ENCODE measurements at places on chromosomes 11 and 22.

DNA sequence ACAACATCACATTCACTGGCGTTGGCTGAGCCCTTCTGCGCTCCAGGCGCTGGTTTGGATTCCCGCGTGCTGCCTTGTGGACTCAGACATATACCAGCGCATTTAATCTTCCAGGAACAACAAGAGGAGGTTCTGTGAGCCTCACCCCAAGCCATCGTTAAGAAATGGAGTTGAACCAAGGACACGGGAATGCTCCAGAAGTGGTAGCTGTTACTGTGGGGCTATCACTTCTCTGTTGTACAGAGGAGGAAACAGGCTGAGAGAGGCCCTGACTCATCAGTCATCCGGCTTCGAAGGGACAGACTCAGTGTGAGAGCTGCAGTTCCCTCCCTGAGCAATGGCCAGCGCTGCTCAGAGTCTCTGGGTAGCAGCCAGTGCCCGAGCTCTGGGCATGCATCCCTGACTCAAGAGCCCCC is 291.3 kb downstream of the TBC1D22A start:
- DNase-seq = no peak

DNA sequence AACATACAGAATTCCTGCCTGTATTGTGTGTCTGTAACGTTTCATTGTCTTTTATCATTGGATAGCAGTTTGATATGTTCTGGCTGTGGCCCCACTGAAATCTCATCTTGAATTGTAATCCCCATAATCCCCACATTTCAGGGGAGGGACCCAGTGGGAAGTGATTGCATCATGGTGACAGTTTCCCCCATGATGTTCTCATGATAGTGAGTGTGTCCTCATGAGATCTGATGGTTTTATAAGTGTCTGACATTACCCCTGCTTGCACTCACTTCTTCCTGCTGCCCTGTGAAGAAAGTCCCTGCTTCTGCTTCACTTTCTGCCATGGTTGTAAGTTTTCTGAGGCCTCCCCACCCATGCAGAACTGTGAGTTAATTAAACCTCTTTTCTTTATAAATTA is 19.6 kb upstream of the MTMR2 start:
- no peak for DNase-seq

DNA sequence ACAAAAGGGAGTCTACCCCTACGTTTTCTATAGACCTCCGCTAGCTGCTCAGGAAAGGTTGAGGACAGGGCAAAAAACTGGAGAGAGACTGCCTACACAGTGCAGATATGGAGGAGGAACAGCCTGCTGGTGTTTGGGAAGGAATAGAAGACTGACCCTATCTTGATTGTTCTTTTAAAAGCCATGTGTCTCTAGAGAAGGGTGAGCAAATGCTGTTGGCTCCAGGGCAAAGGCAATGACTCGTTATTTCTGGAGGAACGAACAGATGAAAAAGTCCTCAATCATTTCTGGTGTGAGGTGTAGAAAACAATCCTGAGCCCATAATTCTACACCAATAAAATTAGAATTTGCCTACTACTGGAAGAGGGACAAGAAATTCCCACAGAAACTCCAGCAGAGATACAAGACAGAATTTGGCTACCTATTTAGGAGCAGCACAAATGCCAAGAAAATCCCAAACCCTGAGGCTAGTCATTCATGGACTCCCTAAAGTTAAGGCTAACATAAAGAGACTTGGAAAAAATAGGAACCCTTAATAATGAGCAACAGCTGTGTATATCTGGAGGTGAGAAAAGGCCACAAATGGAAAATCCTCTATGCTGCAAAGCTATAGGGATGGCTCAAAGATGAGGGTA is 1206.3 kb upstream of the CNTN5 start:
- no peak for DNase-seq

- DNase-seq = no peak
Measured at GRCh38 chr11:128967578-128967977, 24.9 kb upstream of the TP53AIP1 start.

DNA sequence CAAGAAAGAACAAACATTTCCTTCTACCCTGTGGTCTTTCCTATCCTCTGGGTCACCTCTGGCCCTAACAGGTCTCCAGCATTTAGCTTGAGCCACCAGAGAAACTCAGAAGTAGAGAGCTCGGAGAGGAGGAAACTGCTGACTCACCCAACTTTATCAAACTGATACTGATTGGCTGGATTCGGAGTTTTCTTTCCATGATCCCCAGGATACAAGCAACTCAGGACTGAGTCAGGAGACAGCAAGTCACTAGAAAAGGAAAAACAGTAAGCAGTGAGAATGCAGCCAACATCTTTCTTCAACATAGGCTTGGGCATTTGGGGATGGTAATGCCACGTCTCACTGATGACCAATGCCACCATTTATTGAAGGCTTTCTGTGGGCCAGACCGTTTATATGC is 32.7 kb downstream of the THOC5 start:
- no peak for DNase-seq

GRCh38 chr11:33674035-33674814 is 26.4 kb downstream of the C11orf91 start:
- DNase-seq = no peak

DNA sequence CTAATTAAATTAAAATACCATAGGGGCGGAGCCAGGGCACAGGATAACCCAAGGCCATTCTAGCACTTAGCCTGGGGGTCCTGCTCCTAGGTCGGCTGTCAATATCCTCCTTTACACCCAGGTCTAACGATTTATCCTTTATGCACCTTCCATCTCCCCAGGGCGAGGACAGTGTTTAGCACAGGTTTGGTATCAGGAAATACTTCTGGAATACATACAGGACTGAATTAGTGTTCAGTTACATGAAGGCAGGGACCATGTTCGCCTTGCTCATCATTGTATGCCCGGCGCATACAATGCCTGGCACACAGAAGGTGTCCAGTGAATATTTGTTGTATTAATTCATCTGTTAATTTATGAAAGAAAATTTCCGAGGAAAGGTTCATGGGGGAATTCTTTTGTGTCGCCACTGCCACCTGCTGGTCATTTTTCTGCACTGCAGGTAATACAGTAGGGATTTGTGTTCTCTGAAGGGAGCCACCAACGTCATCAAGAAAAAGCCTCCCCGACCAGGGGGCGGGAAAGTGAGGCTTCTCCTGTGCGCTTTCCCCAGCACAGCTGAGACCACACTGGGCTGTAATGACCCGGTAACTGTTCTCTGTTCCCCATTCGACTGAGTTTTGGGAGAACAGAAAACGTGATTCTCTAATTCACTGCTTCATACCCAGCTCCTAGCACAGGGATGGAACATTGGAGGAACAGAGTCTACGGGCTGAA is 68.7 kb upstream of the ASPHD2 start:
- DNase-seq = peak; percentile 45

DNA sequence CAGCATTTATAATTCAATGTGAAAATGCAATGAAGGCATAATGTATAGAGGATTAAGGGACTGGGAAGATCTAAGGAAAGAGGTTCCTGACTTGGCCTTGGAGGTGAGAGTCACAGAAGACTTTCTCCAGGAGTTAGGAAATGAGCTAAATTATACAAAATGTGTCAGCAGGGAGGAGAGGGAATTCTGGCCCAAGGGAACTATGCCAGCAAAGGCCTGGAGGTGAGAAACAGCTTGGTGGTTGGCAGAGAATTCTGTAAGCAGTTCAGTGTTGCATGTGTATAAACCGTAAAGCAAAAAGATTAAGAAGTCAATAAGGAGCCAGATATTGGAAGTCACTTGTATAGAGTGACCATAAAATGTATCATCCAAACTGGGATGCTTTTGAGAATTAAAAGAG is 142.2 kb upstream of the SESN3 start:
- no peak for DNase-seq

- DNase-seq = no peak
Measured at GRCh38 chr11:46402957-46403902, 11.7 kb upstream of the CHRM4 start.

DNA sequence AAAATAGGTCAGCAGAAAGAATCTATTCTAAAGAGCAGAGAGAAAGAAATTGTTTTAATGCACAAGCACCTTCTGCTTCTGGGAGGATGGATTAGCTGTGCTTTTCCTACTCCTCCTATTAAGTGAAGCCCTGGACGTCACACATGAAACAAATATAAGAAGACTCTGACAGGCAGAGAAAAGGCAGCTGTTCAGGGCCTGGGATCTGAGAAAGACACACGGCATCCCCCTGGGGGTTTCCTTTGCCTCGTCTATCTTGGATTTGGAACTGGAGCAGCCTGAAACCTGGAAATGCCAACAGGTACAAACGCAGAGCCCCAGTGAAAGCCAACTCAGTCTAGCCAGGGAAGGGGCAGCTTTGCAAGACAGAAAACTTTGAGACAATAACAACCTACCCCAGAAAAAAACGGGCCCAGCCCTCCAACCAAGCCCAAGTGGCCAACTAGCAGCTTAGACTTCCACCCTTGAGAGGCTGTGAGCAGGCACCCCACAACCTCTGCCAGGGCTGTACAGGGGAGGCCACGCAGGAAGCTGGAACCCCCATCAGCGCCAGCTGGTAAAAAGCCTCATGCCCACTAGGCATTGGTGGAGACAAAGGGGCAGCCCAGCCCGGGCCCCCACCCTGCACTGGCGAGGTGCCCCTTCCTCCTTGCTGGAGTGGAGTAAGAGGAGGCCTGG is 7.3 kb downstream of the CERK start:
- DNase-seq = no peak

DNA sequence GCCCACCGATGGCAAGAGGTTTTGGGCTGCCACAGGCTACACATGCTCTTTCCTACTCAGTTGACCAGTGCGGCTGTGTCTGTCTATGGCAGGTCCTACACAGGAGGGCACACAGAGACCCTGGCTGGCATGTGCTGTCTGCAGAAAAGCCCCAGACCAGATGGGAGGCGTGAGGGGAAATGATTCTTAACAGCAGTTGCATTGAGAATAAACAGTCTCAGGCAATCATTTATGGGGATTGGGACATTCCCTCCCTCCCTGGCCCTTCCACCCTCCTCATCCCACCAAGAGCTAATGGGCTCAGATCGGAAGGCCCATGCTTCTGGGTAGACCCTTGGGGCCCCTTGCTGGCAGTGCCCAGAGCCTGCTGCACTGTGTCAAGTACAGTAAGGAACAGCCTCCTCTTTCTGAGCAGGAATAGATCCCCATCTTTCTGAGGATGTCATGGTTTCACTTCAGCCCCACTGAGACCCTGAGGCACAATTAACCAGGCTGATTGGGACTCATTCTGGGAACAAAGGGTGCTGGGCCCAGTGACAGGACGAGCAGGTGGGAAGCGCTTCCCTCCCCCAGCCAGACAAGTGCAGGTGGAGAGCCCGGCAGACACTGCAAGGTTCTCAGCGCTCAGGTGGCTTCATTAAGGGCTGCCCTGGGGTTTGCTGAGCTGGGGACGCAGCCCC is 28.3 kb downstream of the TSPAN18 start:
- no peak for DNase-seq

- DNase-seq = no peak
Measured at GRCh38 chr11:63017306-63017974, 1.8 kb upstream of the SLC22A8 start.

DNA sequence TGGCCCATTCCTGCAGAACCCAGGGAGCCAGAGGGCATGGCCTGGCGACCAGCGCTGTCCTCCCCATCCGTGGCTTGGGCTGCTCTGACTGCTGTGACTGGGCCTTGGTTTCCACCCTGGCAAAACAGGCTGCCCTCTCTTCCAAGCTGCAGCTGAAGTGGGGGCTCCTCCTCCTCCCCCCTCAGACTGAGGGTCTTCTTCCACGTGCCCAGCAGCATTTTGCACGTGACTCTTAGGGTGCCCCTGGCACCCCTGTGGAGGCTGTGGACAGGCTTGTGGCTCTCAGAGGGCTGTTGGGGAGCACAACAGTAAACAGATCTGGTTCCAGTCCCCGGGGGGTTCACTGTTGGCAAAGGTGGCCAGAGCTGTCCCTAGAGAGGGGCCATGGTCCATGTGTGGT is 51.4 kb downstream of the PISD start:
- no peak for DNase-seq

- DNase-seq = no peak
Measured at GRCh38 chr11:130718120-130718519, 198.2 kb downstream of the SNX19 start.

GRCh38 chr11:84714316-84714780 is 912.8 kb downstream of the DLG2 start:
- peak; percentile 48 for DNase-seq

- no peak for DNase-seq
Measured at GRCh38 chr11:81989093-81989492, 744.6 kb downstream of the FAM181B start.

- no peak for DNase-seq
Measured at GRCh38 chr11:10857459-10857708, 469 bp downstream of the ZBED5 start.

DNA sequence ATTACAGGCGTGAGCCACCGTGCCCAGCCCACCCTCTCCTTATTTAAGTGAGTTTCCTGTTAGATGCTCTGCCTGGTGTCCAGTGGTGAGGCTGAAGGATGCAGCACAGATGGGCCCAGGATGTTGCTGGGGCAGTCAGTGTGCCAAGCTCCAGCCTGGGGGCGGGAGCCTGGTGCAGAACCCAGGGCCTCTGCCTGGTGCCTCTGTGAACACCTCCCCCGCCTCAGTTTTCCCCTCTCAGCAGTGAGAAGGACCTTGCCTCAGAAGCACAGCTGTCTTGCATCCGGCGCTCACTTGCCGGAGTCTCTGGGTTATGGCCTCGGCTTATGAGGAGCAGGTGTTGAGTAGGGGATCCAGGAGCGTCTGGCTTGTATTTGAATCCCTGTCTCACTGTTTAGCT is 116.2 kb downstream of the KIAA1671 start:
- peak; percentile 42 for DNase-seq

DNA sequence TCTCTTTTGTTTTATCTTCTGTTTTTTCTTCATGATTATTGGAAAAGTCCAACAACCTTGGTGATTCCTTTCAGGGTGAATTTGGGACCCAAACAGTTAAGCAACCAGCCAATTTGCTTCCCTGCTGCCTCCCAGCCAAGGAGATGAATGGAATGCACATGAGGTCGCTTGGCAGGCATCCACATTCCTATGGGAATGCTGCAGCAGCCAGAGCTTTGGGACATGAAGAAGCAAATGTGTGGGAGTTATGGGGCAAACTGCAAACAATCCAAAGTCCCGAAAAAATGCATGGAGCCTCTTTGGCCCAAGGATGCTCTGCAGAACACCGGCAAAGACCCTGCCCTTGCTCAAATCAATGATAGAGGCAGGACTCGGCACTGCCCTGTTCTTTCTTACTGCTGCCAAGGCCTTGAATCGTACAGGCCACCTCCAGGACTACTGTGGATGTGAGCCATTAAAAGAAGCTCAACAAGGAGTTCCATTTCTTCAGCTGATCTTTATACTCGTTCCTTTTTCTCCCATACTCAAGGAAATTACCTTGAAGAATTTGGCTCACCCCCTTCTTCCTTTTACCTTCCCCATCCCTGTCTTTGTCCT is 117.3 kb upstream of the TEAD1 start:
- DNase-seq = no peak

- DNase-seq = no peak
Measured at GRCh38 chr11:61106296-61106695, 4.0 kb downstream of the CD5 start.

All from activated T-helper 1 cell treated with anti-CD3 and anti-CD28 coated beads, Interleukin-12 subunit alpha, Interleukin-12 subunit beta, Interleukin-2, Interleukin-4 antibody, amounts not matched to agents 30 ng/mL and 10 ng/mL and 1 ng/mL, durations not matched to agents 14 hours and 24 hours and 36 hours (primary cell).